AG20443 (cell line): ENCODE measurements at places on chromosomes 12 and 14.

DNA sequence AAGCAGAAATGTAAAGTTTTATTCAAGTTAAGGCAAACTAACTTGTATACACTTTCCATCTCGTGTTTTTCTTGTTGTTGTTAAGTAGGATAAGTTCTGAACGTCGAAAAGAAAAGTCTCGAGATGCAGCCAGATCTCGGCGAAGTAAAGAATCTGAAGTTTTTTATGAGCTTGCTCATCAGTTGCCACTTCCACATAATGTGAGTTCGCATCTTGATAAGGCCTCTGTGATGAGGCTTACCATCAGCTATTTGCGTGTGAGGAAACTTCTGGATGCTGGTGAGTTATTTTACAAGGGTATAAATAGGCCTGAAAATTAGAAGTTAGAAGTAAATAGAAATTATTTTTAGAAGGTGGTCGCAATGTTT is 25.0 kb downstream of the HIF1A start:
- no peak for DNase-seq

GRCh38 chr14:69644814-69645213 is 33.4 kb downstream of the SUSD6 start:
- DNase-seq: no peak

DNA sequence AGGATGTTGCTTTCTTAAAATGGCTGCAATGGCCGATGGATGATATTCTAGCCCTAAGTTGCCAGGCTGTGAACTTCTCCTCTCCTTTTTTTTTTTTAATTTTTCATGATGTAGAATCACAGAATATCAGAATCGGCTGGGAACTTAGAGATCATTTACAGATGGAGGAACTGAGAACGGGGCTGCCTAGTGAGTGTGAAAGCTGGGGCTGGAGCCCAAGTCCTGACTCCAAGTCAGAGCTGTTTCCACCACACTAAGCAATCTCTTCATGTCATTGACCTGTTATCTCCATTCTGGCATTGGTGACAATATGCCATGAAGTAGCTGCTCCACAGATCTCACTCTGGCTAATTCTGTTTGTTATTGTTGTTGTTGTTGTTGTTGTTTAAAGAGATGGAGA is 121.7 kb downstream of the SLC38A1 start:
- DNase-seq: no peak

GRCh38 chr12:57309420-57309819 is 58.4 kb upstream of the STAC3 start:
- peak; percentile 49 for DNase-seq

GRCh38 chr14:85911044-85911443 is 381.1 kb downstream of the FLRT2 start:
- DNase-seq: no peak

DNA sequence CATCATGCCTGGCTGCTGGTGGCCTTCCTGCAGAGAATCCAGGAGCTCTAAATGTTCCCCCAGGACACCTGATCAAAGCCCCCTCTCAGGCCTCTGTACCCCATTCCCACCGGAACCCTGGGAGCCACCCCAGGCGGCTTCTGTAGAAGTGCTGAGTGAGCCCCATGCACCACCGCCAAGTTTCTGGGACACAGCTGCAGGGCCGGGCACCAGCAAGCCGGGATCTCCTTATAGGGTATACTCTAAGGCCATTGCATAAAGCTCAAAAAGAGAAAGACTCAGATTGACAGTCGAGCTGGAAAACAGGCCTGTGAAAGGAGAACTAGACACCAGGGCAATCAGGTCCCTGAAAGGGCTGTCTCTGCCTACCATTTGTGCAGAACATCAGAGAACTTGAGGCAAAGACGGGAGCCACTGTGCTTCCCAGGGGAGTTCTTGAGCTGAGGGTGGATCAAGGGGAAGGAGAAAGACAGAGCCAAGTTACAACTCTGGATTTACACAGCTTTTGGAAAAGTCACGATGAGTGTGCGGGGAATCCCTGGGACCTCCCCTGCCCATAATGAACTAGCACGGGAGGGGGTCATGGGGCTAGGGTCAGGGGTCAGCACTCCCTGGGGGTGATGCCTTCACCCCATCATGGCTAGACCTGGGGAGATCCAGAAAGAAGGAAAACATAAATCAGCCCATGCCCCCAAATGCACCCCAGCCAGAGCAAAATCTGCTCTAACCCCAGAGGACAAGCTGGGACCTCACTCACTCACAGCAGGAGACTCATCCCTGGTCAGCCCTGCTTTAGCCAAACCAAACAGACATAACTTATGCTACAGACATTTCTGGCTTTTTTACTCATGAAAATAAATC is 51.1 kb downstream of the ITPK1 start:
- DNase-seq: peak; percentile 32

DNA sequence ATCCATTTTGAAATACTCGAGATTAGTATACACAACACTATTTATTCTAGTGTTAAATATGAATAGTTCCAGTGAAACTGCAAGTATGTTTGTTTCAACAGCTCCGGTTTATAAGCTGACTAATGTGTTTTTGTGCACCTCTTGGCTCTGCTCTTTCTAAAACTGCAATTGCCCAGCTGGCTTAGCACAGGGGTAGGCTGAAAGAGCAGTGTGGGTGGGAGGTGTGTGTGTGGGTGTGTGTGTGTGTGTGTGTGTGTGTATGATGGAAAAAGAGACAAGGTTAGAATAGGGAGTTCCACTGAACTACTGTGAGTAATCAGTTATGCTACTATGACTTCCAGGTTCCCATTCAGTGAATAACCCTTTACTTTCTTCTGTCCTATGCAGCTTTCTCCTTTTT is 37.8 kb upstream of the DDHD1 start:
- DNase-seq: no peak
